Left cardiac atrium (tissue), 4 donors: ENCODE measurements at places on chromosomes 16 and 17. TPM values are rescaled to one million over a fixed set of nuclear protein-coding genes. Genes with fewer than 3 reads are reported as not detected.

Gene HASPIN
- total RNA-seq = 0.47 TPM

DNA sequence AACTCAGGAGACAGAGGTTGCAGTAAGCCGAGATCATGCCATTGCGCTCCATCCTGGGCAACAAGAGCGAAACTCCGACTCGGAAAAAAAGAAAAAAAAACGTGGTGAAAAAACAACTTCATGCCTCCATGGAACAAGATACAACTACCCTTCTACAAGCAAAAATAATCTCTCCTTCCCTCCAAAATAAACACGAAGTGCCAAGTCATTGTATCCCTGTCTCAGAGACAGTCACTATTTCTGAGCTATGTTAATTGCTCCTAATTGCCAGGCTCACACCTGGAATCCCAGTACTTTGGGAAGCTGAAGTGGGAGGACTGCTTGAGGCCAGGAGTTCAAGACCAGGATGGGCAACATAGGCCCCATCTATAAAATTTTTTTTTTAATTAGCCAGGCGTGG is 19.0 kb upstream of the SLC16A5 start:
- no peak for DNase-seq

DNA sequence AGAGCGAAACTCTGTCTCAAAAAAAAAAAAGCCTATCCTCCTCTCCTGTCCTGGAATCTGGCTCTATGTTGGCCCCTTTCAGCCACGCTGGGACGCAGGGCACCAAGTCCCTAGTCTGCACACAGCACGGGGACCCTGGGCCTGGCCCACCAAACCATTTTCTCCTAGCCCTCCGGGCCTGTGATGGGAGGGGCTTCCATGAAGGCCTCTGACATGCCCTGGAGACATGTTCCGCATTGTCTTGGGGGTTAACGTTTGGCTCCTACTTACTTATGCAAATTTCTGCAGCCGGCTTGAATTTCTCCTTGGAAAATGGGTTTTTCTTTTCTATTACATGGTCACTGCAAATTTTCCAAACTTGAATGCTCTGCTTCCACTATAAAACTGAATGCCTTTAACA is 12.6 kb upstream of the GPT2 start:
- DNase-seq = no peak

DNA sequence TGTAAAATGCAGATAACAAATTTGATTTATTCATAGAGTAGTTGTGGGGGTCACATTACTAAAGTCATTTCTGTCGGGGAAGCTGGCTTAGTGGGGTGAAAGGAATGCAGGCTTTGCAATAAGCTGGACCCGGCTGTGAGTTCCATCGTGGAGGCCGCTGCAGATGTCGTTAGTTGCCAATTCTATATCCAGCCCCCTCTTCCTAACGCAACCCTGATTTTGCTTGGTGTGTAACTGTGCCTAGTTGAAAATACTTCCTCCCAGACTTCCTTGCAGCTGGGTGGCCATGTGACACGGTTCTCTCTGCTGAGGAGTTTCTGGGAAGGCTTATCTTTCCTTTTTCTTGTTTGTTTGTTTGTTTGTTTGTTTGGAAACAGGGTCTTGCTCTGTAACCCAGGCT is 4.5 kb downstream of the MFSD6L start:
- DNase-seq = no peak

DNA sequence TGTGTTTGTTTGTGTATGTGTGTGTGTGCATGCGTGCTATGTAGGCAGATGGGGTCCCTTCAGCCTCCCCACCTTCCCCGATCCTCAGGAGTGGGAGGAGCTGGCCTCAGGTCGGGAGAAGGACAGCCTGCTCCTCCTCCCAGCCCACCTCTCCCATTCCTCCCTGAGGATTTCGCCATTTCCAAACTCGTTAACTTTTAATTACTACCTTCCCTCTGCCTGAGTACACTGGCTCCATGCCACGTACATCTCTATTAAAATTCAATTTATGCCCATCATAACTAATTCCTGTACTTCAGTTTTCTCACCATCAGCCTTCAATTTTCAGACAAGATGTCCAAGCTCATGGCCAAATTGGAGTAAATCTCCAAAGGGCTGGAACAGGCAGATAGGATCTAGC is 148.6 kb downstream of the SDK2 start:
- no peak for DNase-seq

Gene TVP23A
- total RNA-seq = 0.80 TPM

Gene APOBR
- 1.4 TPM for total RNA-seq

- no peak for DNase-seq
These were observed 28.6 kb downstream of the C16orf74 start for GRCh38 chr16:85722128-85722893.

DNA sequence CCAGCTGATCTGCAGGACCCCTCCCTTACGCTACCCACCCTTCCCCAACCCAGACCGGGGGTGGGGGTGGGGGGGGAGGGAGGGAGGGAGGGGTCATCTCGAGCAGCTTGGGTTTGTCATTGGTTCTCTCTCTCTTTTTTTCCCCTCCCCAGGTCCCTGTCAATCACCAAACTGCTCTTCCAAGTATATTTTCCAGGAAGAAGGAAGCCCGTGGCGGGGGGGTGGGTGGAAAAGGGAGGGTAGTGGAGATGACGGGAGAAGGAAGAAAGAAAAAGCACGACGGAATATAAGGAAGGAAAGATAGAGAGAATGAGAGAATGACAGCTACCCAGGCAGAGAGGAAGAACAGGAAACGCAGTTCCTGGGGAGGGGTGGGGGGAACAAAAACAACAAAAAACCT is 17.9 kb downstream of the SALL1 start:
- DNase-seq = peak; percentile 56

- DNase-seq = no peak
These were observed 22.5 kb upstream of the ENPP7 start for GRCh38 chr17:79707931-79708891.

Gene LITAF
- total RNA-seq = 76.3 TPM

Gene CA7
- not detected for total RNA-seq

GRCh38 chr17:27408891-27409290 is 47.4 kb upstream of the KSR1 start:
- DNase-seq = no peak

Gene OR3A1
- total RNA-seq = not detected

DNA sequence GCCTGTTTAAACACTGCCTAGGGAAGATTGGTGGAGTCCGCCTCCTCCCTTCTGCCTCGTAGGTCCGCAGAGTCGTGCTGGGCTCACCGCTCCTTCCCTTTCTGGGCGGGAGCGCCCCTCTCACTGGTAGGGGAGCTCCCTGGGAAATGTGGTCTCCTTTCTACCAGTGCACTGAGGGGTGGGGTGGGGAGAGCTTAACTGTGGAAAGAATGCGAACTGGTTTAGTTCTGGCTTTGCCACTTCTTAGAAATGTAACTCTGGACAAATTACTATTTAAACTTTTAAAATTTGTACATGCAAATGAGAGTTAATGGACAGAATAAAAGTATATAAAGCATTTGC is 105.7 kb downstream of the RPTOR start:
- DNase-seq = no peak

Gene KRT40
- total RNA-seq = not detected

DNA sequence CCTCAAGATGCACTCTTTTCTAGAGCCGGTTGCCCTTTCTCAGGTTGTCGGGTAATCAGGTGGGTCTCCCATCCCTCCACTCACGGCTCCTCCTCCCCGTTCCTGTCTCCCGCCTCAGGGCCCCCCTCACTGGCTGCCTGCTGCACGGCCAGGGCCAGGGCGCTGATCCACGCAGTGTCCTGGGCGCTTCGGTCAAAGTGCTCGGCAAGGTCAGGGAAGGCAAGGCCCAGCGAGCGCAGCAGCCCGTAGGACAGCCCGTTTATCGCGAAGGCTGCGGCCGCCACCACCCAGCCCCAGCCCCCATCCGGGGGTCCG is 753 bp downstream of the SLC16A11 start:
- no peak for DNase-seq

DNA sequence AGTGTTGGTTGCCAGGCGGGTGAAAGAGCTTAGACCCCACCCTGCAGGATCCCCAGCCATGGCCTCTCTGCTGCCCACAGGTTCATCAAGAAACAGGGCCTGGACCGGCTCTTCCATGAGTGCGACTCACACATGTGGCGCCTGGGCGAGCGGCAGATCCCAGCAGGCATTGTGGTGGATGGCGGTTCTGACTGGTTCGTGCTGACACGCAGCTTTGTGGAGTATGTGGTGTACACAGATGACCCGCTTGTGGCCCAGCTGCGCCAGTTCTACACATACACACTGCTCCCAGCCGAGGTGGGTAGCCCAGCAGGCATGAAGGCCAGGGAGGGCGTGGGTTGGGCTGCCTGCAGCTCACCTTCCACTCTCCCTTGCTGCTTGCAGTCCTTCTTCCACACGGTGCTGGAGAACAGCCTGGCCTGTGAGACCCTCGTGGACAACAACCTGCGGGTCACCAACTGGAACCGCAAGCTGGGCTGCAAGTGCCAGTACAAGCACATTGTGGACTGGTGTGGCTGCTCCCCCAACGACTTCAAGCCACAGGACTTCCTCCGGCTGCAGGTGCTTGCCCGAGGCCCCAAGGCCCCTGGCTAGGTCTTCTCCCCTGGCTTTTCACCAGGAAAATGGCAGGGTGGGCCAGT is 9.9 kb downstream of the XYLT2 start:
- no peak for DNase-seq

GRCh38 chr16:26985100-26986065 is 81.3 kb upstream of the C16orf82 start:
- no peak for DNase-seq

Gene TBC1D26
- total RNA-seq = not detected

DNA sequence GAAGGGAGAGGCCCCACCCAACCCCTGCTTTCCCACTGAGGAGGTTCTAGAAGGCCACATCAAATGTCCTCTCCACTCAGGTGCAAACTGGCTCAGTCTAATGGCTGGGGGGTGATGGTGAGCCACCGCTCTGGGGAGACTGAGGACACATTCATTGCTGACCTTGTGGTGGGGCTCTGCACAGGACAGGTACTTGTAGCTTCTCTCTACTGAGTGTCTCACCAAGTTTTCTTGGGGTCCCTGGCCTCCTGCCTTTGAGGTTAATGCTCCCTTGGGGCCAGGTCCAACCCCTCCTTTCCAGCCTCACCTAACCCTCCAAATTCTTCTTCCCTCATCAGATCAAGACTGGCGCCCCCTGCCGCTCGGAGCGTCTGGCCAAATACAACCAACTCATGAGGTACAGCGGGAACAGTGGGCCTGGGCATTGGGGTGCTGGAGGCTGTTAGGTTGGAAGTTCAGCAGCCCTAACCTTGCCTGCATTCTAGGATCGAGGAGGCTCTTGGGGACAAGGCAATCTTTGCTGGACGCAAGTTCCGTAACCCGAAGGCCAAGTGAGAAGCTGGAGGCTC is 5.7 kb downstream of the ENO3 start:
- no peak for DNase-seq

DNA sequence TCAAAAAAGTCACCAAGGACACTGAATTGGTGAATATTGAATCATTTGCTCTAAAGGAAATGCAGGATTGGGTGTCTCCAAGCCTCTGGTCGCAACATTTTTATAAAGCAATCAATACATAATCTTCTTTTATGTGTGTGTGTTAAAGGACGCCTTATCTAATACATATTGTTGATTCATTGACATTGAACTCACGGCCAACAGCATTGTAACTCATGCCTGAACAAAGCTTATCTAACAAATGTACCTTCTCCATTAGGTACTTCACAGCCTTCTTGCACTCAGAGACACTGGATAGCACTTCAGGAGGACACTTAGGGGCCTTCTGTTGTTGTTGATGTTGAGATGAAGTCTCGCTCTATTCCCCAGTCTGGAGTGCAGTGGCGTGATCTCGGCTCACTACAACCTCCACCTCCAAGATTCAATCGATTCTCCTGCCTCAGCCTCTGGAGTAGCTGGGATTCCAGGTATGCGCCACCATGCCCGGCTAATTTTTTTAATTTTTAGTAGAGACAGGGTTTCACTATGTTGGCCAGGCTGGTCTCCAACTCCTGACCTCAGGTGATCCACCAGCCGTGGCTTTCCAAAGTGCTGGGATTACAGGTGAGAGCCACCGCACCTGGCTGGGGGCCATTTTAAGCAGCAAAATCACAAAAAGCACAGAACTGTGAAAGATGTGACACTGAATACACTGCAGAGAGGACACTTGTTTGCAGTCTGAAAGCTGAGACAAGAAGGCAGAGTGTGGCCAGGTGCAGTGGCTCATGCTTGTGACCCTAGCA is 13.2 kb upstream of the PDXDC1 start:
- DNase-seq = no peak

- no peak for DNase-seq
These were observed 61.3 kb downstream of the GRIN2A start for GRCh38 chr16:10120953-10121352.

- no peak for DNase-seq
These were observed 3.3 kb downstream of the TAOK1 start for GRCh38 chr17:29393436-29393835.

Gene PIPOX
- 0.91 TPM for total RNA-seq

DNA sequence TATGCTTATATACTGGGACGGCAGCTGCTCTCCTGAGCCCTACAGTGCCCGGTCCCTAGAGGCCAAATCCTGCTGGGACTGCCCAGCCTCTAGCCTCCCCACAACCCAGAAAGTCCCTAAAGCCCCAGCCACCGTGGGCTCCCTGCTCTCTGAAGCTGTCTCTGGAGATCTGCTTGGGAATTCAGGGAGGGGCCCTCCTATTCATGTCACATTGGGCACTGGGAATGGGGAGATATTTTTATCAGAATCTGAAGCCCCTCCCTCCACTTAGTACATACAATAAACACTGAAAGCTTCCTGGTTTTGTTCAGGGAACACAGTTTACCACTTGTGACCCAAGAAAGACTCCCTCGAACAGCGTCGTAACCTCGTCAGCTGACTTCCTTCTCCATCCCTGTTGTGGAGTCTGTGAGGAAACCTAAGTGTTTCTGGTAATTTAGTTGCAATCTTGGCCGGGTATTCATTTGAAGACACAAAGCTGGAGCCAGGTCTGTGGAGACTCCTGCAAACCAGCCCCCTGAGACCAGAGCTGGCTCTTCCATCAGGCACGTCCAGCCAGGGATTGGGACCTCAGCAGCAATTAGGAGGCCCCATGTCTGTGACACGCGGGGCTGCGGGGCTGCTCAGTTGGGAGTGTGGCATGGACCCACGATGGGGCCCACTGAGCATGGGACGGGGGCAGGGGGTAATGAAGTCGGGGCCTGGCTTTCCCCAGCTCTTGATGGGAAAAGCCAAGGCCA is 38.5 kb downstream of the PGS1 start:
- DNase-seq = no peak

Gene STARD3
- total RNA-seq = 24.8 TPM

Gene CCL16
- total RNA-seq = not detected

- no peak for DNase-seq
These were observed 62.1 kb downstream of the RMI2 start for GRCh38 chr16:11407047-11407982.

Gene SLC47A1
- total RNA-seq = 1.7 TPM

Gene HS3ST3B1
- total RNA-seq = 1.3 TPM

Gene GCSH
- total RNA-seq = 24.8 TPM

Gene NHERF1
- 15.1 TPM for total RNA-seq

DNA sequence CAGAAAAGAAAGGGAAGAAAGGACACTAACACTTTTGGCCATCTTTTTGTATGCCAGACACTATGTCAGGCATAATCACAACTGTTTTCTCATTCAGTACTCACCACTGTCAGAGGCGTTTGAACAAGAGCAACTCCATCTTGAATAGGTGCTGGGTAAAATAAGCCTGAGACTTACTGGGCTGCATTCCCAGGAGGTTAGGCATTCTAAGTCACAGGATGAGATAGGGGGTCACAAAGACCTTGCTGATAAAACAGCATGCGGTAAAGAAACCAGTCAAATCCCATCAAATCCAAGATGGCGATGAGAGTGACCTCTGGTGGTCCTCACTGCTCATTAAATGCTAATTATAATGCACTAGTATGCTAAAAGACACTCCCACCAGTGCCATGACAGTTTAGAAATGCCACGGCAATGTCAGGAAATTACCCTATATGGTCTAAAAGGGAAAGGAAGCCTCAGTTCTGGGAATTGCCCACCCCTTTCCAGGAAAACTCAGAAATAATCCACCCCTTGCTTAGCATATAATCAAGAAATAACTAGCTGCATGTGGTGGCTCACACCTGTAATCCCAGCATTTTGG is 14.9 kb upstream of the LYRM9 start:
- DNase-seq = no peak
